ENCODE measurements at places on chromosomes 7 and 10. TPM values are rescaled to one million over a fixed set of nuclear protein-coding genes. Genes with fewer than 3 reads are reported as not detected.

DNA sequence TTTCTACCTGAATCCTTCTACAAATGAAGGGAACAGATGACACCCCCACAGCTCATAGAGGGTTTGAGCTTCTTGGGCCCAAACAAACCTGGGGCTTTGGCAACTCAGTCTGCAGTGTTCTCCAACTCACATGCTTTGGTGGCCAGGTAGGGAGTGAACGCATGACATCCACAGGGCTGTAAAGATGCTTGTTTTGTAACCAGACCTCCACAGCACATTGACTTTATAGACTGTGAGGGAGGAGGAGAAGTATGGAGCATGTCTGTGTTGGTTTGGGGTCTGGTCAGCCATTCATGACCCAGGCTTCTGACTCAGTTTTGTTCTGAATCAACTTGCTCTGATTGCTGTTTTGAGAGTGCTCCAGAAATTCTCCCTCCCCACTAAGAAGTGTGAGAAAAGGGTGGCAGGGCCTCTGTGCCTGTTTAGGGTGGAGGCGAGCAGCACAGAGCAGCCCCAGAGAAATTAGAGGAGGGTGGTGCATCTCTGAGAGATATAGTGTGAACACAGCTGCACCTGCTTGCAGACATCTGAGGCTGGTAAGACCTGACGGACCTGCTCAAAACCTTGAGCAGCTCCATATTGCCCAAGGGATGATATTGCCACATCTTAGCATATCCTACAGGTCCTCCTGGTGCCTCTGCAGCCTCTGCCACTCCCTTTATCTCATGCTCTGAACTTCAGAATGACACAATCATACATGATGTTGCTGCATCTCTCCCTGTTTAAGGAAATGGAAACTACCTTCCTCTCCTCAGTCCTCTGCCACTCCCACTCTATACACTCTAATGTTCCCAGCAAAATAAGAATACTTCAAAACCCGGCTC, 287.7 kb downstream of the ABCA13 start:
- H3K4me1 ChIP-seq: no peaks in the 10 kb centered on the region
- no peaks in the 10 kb centered on the region for H3K36me3 ChIP-seq
- H3K4me3 ChIP-seq: no peak overlapping the region
- H3K27me3 ChIP-seq: no peaks in the 10 kb centered on the region
- H3K27ac ChIP-seq: no peak overlapping the region

GRCh38 chr10:88849234-88849633, 2.4 kb downstream of the ANKRD22 start:
- no peak overlapping the region for H3K27ac ChIP-seq
- H3K4me1 ChIP-seq: no peaks in the 10 kb centered on the region
- no peaks in the 10 kb centered on the region for H3K27me3 ChIP-seq

- no peaks in the 10 kb centered on the region for H3K4me1 ChIP-seq
- H3K4me3 ChIP-seq: no peak within 1 kb of the TSS
- H3K27ac ChIP-seq: no peak within 1 kb of the TSS
Measured at GRCh38 chr7:80637911-80638765, at the start of gene CD36. CD36 (plus strand) TSS chr7:80638642; CDS start chr7:80646741, 8,099 bp downstream.

GRCh38 chr10:85900487-85900886, 466.1 kb downstream of the GRID1 start:
- H3K27ac ChIP-seq: no peak overlapping the region
- no peaks in the 10 kb centered on the region for H3K27me3 ChIP-seq
- no peaks in the 10 kb centered on the region for H3K4me1 ChIP-seq
- no peaks in the 10 kb centered on the region for H3K36me3 ChIP-seq
- H3K4me3 ChIP-seq: no peak overlapping the region
- no peak for DNase-seq

ZSWIM8 gene
- total RNA-seq: 75.6 TPM

MBL2 gene
- total RNA-seq: not detected

- H3K36me3 ChIP-seq: no peaks in the 10 kb centered on the region
- no peak for DNase-seq
- H3K4me1 ChIP-seq: no peaks in the 10 kb centered on the region
- no peak overlapping the region for H3K27ac ChIP-seq
- H3K4me3 ChIP-seq: no peak overlapping the region
Measured at GRCh38 chr10:17850501-17850900, 41.4 kb downstream of the MRC1 start.

ANKRD7 gene
- total RNA-seq: not detected

DNA sequence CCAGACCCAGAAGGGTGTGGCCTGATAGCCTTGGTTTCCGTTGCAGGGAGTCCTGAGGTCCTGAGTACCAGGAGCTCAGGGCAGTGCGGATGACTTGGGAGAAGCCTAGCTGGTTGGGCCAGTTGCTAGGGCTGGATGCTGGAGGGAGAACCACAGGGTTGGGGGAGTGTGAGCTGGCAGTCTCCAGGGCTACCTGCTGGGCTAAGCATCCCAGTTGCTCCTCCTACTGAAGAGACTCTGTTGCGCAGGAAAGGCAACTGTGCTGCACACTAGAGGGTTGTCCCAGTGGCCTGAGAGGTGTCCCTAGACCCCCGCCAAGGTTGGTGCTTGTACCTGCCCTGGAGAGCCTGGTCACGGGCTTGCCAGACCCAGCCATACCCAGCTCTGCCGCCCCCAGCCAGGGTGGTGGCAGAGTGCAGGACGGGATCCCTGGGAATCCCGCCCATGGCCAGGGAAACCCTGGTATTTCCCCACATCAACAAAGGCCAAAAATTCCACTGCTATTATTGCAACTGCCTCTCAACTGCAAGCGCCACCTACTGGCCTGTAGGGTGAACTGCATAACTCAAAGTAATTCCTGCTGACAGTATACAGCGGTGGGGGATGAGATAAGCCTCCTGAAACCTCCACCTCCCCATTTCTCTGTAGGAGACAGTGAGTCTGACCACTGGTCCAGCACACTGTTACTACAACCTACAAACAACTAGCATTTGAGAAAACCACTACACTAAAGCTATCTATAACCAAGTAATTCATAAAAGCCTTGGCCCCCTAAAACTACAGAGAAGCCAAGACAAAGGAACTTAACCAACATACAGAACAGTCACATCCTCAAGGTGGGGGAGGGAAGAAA, 67.6 kb upstream of the DDC start:
- no peaks in the 10 kb centered on the region for H3K27me3 ChIP-seq
- H3K4me1 ChIP-seq: peaks cover 2% of the 10 kb centered on the region
- no peak for DNase-seq
- no peak overlapping the region for H3K27ac ChIP-seq
- no peak overlapping the region for H3K4me3 ChIP-seq

GRCh38 chr7:114689406-114689805, 232.5 kb upstream of the MDFIC start:
- H3K4me1 ChIP-seq: no peaks in the 10 kb centered on the region
- H3K4me3 ChIP-seq: no peak overlapping the region
- H3K36me3 ChIP-seq: no peaks in the 10 kb centered on the region
- no peak overlapping the region for H3K27ac ChIP-seq

GJD4 gene
- not detected for total RNA-seq

GRCh38 chr7:148803094-148803493, 81.0 kb downstream of the EZH2 start:
- no peak for DNase-seq
- no peak overlapping the region for H3K27ac ChIP-seq
- no peaks in the 10 kb centered on the region for H3K4me1 ChIP-seq
- no peaks in the 10 kb centered on the region for H3K27me3 ChIP-seq
- H3K4me3 ChIP-seq: no peak overlapping the region

DNA sequence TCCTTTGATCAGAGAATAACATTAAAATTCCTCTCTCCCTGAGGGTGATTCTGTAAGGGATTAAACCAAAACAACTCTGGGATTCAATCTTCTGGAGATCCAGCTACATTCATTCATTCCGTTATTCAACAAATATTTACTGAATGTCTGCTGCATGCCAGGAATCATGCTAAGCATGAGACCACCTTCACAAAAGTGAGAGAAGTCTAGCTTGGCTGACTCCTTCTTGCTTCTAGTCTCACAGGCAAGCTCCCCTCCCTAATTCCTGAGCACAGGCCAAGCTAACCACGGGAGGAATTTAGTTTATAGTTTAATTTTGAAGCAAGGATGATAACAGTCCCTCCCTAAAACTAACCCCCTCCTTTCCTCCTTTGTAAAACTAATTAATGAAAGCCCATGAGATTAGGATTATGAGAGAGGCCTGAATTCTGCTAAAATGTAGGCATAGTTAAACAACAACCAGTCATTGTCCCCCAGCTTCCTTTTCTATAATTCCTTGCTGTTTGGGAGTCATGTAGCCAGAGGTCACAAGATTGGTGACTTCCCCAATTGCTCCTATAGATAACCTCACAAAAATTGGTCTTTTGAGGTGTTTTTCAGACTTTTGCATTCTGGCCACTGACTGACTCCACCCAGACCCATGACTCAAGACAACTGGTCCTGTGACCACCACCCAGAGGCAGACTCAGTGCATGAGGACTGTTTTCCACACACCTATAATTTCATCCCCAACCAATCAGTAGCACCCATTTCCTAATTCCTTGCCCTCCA, 113.5 kb downstream of the ITGB8 start:
- no peak for DNase-seq
- H3K36me3 ChIP-seq: no peaks in the 10 kb centered on the region
- no peaks in the 10 kb centered on the region for H3K27me3 ChIP-seq
- no peak overlapping the region for H3K27ac ChIP-seq
- no peaks in the 10 kb centered on the region for H3K4me1 ChIP-seq

CYP3A7 gene
- not detected for total RNA-seq

- H3K36me3 ChIP-seq: no peaks in the 10 kb centered on the region
- no peaks in the 10 kb centered on the region for H3K27me3 ChIP-seq
- no peak overlapping the region for H3K27ac ChIP-seq
- H3K4me1 ChIP-seq: peaks cover 7% of the 10 kb centered on the region
- no peak overlapping the region for H3K4me3 ChIP-seq
Measured at GRCh38 chr10:7338469-7338868, 72.4 kb downstream of the SFMBT2 start.

MXI1 gene
- total RNA-seq: 63.5 TPM

DNA sequence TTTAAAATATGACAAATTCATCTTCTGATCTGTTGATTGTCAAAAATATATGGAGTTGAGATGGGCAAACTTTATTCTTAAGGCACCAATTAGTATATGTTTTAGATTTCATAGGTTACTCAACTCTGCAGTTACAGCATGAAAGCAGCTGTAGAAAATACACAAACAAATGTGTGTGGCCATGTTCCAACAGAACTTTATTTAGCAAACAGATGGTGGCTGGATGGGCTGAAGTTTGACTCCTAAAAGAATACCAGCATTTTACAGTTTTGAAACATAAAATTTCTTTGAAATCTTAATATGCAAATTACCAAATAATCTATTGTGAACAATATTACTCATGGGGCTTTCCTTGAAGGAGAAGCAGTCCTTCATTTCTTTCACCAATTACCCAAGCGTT, 1206.0 kb upstream of the LRRTM3 start:
- H3K36me3 ChIP-seq: no peaks in the 10 kb centered on the region
- peaks cover 1% of the 10 kb centered on the region for H3K4me1 ChIP-seq
- no peaks in the 10 kb centered on the region for H3K27me3 ChIP-seq
- H3K4me3 ChIP-seq: no peak overlapping the region
- H3K27ac ChIP-seq: no peak overlapping the region

DNA sequence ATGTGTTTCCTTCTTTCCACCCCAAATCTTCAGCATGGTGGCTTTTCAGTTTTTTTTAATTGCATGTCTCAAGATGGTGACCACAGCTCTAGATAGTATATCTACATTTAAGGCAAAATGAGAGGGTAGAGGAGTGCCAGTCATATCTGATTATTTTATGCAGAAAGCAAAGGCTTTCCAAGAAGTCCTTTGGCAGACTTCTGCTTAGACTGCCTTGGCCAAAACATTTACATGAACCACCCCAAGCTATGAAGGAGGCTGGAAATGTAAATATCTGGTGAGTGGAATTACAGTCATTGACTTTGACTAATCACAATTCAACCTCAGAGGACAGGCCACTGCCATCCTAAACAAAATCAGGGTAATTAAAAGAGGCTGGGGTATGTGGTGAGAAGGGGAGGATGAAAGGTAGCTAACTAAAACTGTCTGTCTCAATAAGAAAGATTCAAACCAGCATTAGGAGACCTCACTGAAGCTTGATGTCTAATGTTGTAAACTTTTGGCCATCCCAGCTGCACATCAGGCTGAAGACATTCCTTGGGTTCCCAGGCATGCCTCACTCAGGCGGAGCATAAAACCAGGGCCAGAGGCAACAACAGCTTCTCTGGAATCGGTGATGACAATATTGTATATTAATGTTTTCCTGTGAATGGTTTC, 53.4 kb downstream of the PPP1R3C start:
- H3K36me3 ChIP-seq: no peaks in the 10 kb centered on the region
- H3K27me3 ChIP-seq: no peaks in the 10 kb centered on the region
- no peak for DNase-seq
- no peak overlapping the region for H3K27ac ChIP-seq
- no peaks in the 10 kb centered on the region for H3K4me1 ChIP-seq
- H3K4me3 ChIP-seq: no peak overlapping the region

DNA sequence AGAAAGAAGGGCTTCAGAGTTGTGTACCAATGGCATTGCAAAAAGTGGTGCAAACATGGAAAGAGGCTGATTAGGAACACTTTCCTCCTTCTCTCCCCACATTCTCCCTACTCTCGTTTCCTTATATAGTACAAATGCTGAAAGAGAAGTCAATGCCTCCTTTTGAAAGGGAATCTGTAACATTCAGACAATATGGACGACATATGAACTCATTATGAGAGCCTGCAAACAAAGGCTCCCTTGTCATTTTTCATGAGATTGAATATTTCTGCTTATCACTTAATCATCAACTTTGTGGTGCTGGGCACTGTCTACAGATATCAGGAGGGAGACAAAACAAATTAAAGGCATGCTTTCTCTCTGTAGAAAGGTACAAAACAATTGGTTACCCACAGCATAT, 437.1 kb upstream of the PHF14 start:
- no peak for DNase-seq
- H3K27ac ChIP-seq: no peak overlapping the region
- no peak overlapping the region for H3K4me3 ChIP-seq
- no peaks in the 10 kb centered on the region for H3K27me3 ChIP-seq
- no peaks in the 10 kb centered on the region for H3K4me1 ChIP-seq
- H3K36me3 ChIP-seq: no peaks in the 10 kb centered on the region

Measured in ovary (tissue), 10 donors.